EL (cell line): ENCODE measurements at places on chromosomes 3 and 15.

DNA sequence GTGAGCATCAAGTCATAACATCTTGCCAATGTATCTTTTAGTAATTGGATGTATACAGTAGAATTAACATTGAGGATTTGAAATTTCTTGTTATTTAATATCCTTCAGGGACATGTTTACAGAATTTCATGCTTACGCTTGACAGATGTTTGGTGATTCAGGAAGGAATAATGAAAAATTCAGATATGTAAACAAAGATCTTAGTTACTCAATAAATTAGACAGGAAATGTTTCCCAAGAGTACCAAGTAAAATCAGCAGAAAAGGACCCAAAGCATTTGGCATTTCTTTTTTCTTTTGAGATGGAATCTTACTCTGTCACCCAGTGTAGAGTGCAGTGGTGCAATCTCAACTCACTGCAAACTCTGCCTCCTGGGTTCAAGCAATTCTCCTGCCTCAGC is 4.7 kb upstream of the COL6A5 start:
- no peak for DNase-seq

- DNase-seq, result no peak
These were observed 2.5 kb downstream of the IFT122 start for GRCh38 chr3:129442486-129442885.

DNA sequence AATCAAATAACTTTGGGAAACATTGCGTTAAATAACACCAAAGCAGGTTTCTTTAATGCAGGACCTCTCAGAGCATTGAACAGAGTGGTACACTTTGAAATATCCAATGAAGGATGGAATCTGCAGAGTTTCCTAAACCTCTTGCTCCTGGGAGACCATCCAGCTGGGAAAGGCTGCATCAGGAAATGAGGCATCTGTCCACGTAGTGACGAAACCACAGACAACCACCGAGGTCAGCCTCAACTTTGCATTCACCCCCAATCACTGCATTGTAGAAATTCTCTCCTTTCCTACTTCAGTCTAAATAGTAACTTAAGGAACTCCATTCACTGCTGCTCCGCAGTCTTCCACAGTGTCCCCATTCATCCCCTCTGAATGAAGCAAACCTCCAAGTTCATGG is 41.5 kb upstream of the CDV3 start:
- DNase-seq, result peak; percentile 82

GRCh38 chr3:108218811-108219210 is 3.4 kb downstream of the IFT57 start:
- peak; percentile 36 for DNase-seq

GRCh38 chr15:35713733-35714132 is 167.8 kb upstream of the DPH6 start:
- DNase-seq, result peak; percentile 74

DNA sequence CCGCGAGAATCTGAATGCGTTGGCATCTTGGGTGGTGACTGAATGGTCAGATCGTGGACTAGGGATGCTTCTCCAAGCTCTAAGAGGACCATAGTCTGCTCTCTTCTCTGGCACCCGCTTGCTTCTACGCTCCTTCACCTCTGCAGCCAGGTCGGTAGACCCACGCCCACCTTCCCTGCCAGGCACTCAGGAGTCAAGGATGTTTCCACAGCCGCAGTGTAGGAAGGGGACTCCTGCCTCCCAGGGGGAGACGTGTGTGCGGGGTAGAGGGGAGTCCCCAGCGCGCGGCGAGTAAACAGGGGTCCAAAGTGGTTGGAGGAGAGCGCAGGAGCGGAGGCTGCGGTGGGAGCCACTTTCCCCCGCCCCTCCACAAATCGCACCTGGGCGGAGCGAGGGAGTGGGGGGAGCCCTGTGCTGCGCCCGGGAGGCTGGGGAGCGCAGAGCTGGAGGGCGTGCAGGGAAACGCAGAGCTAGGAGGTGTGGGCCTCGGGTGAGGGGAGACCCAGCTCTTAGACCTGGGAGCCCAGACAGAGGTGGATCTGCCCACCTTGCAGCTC is 1.7 kb downstream of the LRRC3B start:
- DNase-seq, result no peak

DNA sequence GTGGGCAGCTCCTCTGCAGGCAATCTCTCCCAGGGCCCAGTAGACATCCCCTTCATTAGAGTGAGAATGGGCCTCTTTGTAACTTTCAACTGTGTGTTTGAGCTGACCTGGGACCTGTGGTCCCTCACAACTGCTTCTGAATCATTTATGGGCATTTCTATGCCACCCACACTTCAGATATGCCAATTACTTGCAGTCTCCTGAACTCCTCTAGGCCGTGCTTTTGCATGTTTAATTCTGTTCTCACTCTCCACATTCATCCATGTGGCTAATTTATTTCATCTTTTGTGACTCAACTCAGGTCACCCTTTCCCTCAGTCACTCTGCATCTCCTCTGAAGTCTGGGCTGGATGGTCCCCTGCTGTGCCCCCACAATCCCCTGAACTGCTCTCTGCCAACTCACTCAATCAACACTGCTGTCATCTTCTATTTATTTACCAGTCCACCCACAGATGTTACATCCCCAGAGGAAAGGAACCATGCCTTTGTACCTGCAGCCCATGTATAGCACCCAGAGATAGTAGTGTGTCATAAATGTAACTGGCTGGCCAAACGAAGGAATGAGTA is 364.7 kb downstream of the EPHB1 start:
- no peak for DNase-seq

- no peak for DNase-seq
These were observed 67.0 kb upstream of the CADPS start for GRCh38 chr3:62942227-62942626.

GRCh38 chr3:114498539-114499370 is 204.9 kb downstream of the TIGIT start:
- DNase-seq, result peak; percentile 83

DNA sequence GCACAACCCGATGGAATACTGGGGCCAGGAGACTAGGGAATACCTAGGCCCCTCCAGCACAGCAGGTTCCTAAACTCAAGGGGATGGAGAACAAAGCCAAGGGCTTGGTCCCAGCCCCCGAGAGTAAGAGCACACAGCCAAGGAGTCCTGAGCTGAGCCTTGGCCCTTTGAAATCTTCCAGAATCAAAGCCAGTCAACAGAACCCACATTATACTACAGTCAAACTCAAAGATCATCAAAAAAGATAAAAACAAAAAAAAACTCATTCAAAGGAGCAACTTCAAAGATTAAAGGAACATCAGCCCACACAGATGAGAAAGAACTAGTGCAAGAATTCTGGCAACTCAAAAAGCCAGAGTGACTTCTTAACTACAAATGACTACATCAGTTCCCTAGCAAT is 217.0 kb downstream of the ISL2 start:
- DNase-seq, result no peak

GRCh38 chr3:46988616-46989015 is 9.2 kb downstream of the NBEAL2 start:
- DNase-seq, result no peak

DNA sequence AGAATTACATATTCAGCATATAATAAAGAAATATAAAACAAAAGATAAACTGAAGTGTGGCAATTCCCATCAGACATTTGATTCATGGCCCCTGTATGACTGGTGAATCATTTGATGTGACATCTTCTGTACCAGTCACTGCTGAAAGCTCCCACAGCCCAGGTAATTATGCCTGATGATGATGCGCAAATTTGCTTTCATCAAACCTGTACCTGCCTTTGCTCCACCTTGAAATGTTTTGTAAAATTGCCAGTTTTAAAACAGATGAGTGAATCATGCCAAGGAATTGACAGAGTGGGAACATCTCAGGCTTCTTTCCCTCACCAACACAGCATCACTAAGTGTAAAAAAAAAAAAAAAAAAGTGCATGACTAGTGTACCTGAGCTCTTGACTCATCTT is 66.5 kb upstream of the EIF1B start:
- no peak for DNase-seq

GRCh38 chr3:127339928-127340861 is 52.3 kb upstream of the PRR20G start:
- DNase-seq, result no peak

- DNase-seq, result no peak
These were observed 65.8 kb downstream of the PIK3CB start for GRCh38 chr3:138768946-138769345.

DNA sequence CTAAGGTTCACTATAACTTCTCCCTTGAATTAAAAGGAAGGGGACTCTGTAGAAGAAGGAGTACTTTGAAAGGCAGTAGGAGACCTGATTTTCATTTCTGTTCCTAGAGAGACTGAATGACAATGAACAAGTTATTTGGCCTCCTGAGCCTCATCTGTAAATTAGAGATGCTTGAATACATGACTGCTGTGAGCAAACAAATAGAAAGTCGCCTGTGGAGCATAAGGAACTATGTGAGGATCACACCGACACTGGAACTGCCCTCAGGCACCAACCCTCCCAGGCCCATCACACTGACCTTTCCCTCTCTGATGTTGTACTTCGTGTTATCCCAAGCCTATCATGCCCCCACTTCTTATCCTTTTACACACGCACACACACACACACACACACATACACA is 48.6 kb downstream of the IMPG2 start:
- DNase-seq, result no peak

- no peak for DNase-seq
These were observed 25.4 kb downstream of the ALS2CL start for GRCh38 chr3:46668116-46668515.

- DNase-seq, result peak; percentile 75
These were observed 277.7 kb upstream of the ZNF717 start for GRCh38 chr3:76063019-76063418.

- no peak for DNase-seq
These were observed 148.4 kb downstream of the RTP4 start for GRCh38 chr3:187516446-187517185.

DNA sequence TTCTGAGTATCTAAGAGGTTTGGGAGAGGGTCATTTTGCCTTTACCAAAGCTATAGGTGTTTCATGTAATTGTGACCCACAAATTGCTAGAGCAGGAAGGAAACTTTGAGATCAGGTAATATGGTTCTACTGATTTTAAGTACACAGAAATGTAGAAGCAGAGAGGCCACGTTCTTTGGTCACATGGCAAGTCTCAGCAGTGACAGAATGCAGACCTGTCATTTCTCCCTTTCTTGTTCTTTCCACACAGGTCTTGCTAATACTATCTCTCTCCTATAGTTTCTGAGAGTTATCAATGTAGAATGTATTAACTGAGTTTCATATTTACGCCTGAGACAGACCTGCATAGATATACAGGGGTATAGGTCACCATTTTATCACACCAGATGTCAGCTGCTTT is 10.9 kb upstream of the RTP1 start:
- no peak for DNase-seq

DNA sequence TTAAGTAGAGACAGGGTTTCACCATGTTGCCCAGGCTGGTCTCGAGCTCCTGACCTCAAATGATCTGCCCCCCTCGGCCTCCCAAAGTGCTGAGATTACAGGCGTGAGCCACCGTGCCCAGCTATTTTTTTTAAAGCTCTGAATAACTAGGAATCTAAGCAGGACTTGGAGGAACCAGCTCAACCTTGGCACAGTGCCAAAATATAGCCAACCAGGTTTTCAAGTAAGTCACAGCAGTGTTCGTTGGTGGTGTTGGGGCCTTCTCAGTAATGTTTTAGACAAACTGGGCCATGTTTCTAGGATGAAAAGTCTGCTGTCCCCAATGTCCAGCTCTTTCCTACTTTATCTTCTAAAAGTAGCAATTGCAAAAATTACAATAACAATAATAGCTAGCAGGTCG is 6.4 kb upstream of the ADAM10 start:
- no peak for DNase-seq

DNA sequence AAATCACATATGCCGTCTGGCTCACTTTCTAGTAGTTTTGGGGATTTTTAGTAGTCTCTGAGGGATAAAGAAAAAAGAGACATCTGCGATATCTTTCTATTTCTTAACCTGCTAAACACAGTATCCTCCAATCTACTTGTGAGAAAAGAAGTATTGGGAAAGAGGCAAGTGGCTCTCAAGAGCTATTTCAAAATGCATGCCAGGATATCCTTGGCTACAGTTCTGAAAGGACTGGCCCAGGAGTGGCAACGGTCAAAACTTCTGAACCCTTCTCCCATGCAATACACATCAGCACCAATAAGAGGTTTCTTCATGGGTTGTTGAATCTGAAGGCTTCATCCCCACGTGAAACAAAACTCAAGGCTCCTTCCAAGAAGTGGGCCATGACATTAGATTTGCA is 204.0 kb upstream of the WNT5A start:
- no peak for DNase-seq

- no peak for DNase-seq
These were observed 7.0 kb upstream of the RAB43 start for GRCh38 chr3:129128357-129129155.

DNA sequence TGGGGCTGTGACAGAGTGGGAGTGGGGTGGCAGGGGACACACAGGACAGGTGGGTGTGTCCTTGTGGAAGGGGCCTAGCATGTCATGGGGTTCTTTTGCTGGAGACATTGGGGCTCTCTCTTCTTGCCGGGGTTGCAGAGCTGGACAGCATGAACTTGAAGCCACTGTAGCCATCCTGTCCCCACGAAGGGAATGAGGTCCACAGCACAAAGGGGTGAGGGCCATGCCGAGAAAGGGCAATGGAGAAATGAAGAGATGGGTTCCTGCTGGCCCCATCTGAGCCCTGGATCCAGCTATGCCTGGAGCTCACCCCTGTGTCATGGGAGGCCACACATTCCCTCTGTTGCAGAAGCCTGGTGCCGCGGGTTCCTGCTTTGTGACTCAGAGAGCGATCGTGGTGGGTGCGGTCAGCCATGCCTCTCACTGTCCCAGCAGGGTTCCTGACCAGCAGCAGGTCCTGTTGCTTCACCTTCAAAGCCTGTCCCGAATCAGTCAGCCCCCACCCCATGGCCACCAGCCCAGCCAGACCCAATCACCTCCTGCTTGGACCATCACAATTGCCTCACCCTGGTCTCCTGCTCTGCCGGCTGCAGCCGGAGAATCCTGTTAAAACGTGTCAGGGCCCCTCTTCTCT is 50.0 kb downstream of the DNAJB8 start:
- DNase-seq, result peak; percentile 93

GRCh38 chr3:94158512-94158911 is 95.7 kb downstream of the NSUN3 start:
- DNase-seq, result no peak

DNA sequence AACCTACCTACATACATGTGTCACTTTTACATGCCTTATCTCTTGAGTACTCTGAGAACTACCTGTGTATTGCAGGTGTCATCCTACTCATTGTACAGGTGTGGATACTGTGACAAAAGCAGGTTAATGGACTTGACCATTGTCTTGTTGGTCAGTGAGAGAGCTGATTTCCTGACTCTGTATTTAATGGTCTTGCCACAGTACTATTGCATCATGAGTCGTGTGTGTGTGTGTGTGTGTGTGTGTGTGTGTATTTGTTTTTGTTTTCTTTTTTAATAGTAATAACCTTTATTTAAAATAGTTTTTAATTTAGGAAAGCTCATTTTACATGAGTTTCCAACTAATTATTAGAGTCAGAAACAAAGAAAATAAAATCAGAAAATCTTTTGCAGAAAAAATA is 7.7 kb downstream of the SELENOT start:
- DNase-seq, result no peak

DNA sequence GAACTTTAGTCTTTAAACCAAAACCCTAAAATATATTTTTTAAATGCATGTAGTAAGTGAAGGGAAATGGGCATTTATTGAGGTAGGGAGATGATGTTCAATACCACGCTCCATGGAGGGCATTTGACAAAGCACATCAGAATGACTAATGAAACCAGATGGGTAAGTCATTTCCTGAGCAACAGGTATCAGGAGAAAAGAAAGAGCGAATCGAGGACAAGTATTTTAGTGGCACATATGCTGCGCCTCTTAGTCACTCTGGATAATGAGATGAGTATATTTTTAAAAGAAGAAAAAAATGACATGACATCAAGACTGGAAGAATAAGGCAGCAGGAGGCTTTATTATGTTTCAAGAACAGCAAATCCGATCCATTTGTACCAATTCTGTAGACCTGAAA is 129.0 kb upstream of the ARHGEF3 start:
- no peak for DNase-seq

GRCh38 chr3:58683466-58683865 is 16.9 kb upstream of the FAM3D start:
- peak; percentile 83 for DNase-seq
